ENCODE measurements at places on chromosomes 1 and 21.

- DNase-seq: peak; percentile 33
Measured at GRCh38 chr1:33348676-33349080, 27.8 kb upstream of the A3GALT2 start.

GRCh38 chr21:34970566-34970965 is 78.5 kb downstream of the RUNX1 start:
- no peak for DNase-seq

- no peak for DNase-seq
Measured at GRCh38 chr1:36625935-36626310, 143.2 kb upstream of the CSF3R start.

DNA sequence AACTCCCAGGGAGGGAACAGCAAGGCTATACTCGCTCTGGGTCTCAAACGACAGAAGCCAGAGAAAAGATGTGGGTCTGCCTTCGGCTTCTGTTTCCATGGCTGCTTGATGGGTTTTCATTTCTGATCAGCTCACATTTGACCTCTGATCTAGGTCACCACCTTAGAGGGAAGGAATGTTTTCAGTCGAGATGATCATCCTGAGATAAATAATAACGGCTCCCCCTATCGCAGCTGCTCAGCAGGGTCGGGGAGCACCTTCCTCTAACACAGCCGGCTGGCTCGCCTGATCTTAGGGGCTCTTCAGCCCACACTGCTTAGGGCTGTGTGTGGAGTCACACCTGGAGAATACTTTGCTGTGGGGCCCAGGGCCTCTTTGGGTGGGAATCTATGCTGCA is 53.1 kb upstream of the ZNF648 start:
- DNase-seq: no peak

DNA sequence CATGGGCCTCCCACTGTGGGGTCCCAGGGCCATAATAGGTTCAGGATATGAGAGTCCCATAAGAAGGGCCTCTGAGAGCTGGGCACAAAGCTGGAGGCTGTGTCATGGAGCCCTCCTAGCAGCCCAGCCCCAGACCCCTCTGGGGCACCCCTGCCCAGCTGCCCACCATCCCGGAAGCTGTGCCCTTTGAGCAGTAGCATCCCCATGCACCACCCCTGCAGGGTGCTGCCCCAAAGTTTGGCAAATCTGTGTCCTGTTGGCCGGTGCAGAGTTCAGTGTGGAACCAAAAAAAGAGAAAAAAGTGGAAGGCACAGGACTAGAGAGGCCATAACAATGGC is 17.6 kb downstream of the TNNT2 start:
- DNase-seq: no peak

GRCh38 chr1:152654110-152654509 is 9.1 kb upstream of the LCE2D start:
- DNase-seq: peak; percentile 64

- peak; percentile 37 for DNase-seq
Measured at GRCh38 chr21:45818276-45818903, 163.2 kb upstream of the COL6A1 start.

DNA sequence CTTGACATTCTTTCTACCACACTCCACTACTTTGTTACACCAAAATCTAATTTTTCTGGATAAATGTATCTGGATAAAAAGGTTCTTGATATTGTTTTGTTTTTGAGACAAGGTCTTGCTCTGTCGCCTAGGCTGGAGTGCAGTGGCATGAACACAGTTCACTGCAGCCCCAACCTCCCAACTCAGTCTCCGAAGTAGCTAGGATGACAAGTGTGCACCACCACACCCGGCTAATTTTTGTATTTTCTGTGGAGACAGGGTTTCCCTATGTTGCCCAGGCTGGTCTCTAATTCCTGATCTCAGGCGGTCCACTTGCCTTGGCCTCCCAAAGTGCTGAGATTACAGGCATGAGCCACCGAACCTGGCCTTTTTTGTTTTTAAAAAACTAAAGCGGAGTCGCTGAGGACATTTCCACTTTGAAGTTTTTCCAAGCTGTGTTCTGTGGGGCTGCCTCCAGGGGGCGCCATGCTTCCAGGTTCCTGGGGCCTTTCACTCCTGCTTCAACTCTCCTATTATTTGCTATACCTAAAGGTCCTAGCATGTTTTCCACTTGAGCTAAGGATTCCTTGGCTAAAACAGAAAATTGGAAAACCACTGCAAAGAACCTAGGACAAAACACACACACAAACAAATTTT is 14.1 kb upstream of the NCMAP start:
- peak; percentile 60 for DNase-seq

- DNase-seq: no peak
Measured at GRCh38 chr1:23254584-23254983, 37.3 kb upstream of the HTR1D start.

DNA sequence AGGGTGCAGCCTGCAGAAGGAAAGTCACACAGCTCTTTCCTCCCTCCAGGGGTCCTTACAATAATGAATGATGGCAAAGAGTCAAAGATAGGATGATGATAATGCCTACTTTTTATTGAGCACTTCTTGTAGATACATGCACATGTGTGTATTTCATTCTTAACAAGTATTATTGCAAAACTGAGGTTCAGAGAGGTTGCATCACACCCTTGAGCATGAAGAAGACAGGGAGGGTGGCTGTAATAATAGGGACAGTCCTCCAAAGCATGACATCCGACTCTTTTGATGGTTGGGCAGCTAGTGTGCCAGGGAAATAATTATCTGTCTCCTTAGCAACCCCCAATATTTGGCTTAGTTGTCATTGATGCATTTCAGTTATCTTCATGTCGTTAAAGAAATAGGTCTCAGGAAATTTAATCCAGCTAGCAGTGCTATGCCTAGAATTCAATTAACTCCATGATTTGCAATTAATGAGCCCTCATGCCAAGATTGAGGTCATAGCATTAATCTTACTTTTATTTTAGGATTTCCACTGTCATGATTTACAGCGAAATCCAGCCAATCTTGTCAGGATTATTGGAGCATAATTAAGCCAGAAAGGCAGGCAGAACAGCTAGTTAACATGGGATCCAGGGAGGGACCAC is 35.0 kb downstream of the DNAJC6 start:
- DNase-seq: no peak

GRCh38 chr1:36323636-36324352 is at the start of gene EVA1B:
TSS of gene EVA1B (minus strand) at chr1:36323645. CDS start at chr1:36323037, 608 bp downstream.
- peak; percentile 73 for DNase-seq

- no peak for DNase-seq
Measured at GRCh38 chr1:100455478-100456072, 82.4 kb upstream of the GPR88 start.

GRCh38 chr1:64268653-64269557 is 65.5 kb downstream of the UBE2U start:
- peak; percentile 70 for DNase-seq

GRCh38 chr1:153697191-153698019 is 18.9 kb downstream of the NPR1 start:
- no peak for DNase-seq

DNA sequence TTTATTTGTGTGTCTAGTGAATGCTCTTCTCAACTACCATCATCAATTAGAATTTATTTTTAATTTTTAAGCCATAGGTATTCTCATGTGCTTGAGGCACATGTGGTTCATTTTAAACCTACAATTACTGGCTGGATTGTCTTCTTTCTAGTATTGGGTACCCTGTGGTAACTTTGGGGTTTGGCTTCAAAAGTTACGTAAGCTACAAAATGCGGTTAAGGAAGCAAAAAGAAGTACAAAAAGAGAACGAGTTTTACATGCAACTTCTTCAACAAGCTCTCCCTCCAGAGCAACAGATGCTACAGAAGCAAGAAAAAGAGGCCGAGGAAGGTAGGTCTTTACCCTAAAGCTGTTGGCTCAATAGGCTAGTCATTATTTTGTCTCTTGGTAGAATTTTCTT is 25.8 kb downstream of the MACO1 start:
- no peak for DNase-seq
